ENCODE measurements at places on chromosomes 2 and 18.

DNA sequence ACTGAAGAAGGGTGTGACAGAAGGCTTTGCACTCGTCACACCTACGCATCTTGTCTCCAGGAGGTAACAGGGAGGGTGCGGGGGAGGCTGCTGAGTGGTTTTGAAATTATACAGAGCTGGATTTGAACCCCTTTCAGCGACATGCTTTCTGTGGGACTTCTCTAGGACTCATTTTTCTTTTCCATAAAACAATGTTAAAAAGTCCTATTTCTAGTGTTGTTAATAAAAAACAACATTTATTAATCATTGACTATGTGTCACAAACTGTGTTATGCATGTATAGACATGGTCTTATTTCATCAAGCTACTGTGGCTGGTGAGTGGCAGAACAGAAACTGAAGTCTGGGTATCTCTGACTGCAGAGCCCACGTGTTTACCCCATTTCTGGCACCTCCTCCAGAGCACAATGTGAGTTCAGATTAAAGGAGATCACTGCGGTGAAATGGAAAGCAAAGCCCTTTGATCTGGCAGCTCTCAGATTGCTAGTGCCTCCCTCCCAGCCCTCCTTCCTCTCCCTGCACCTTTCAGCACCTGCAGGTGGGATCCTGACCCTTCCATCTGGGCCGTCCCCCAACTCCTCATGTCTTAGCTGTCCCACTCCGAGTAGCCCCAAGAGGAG lies 315.5 kb upstream of the MYT1L start:
- no peak for DNase-seq

- DNase-seq = no peak
Measured at GRCh38 chr2:237673130-237674001, 46.0 kb downstream of the LRRFIP1 start.

GRCh38 chr2:31274401-31275075 lies 40.6 kb downstream of the EHD3 start:
- DNase-seq = no peak

GRCh38 chr2:136015699-136016098 lies 30.3 kb upstream of the DARS1 start:
- no peak for DNase-seq

- DNase-seq = peak; percentile 55
Measured at GRCh38 chr2:40511661-40512213, 59.8 kb upstream of the SLC8A1 start.

DNA sequence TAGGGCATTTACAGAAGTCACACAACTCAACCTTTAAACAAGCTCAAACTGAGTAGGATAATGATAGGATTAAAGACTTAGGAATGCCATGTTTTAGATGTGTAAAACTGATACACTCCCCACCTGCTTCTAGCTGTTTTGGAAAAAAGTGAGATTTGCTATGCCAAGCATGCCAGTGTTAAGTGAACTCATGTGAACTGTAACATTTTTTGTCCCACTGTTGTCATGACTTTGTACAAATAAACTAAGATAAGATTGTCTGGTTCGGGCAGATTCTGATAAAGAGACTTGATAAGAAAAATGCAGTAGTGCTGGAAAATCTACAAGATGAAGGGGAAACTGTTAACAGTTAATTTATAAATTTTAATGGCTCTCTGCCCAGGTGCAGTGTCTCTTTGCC lies 66.5 kb downstream of the GLS start:
- no peak for DNase-seq

DNA sequence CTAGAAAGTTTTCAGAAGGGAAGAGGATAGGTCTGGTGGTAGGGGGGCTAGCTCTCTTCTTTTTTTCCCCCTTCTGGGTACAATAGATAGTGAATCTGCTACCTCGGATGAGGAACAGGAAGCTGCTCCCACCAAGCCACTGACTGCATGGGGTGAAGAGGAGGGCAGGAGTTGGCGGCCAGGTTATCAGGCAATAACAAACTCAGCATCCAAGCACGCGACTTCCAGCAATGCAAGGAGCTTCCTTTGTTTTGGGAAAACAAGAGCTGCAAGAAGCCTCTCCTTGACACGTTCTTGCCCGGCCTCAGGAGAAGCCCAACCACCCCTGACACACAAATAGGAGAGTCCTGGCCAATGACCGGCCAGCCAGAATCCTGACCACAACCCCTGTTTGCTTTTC lies 32.2 kb downstream of the NHEJ1 start:
- no peak for DNase-seq

DNA sequence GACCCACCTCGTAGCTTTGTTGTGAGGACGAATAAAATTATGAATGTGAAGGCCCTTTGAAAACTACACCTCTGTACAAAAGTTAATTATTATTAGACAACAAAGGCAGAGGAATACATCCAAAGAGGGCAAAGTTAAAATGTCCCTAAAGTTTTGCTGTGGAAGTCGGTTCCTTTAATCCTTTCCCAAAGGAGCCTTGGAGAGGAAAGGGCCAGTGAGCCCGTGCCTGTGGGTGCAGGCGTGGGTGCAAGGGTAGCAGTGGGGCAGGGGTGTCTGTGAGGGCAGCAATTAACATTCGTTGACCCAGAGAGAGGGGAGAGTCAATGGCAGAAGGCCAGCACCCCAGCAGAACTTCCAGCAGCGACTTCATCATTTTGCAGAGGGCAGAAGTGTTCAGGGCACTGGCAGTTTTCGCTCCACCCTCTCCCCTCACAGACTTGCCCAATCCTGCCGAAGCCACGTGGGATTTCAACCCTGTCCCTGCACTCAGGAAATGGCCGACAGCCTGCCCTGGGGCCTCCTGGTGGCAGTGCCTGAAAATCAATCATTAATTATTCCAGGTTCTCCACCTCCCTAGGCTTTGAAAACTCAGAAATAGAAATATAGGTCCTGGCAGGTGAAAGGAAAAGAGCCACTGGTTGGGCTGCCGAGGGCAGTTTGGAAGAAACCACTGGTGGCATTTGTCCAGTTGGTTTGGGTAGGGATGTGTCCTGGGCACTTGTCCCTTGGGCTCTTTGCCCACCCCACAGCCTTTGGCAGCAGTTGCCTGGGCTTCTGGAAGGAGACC lies 4.2 kb upstream of the PAX8 start:
- DNase-seq = no peak

GRCh38 chr2:32472605-32473004 lies 115.8 kb downstream of the BIRC6 start:
- DNase-seq = no peak

- DNase-seq = no peak
Measured at GRCh38 chr2:56811401-56811800, 627.6 kb downstream of the CCDC85A start.

GRCh38 chr2:239677453-239678185 lies 276.8 kb upstream of the HDAC4 start:
- no peak for DNase-seq

DNA sequence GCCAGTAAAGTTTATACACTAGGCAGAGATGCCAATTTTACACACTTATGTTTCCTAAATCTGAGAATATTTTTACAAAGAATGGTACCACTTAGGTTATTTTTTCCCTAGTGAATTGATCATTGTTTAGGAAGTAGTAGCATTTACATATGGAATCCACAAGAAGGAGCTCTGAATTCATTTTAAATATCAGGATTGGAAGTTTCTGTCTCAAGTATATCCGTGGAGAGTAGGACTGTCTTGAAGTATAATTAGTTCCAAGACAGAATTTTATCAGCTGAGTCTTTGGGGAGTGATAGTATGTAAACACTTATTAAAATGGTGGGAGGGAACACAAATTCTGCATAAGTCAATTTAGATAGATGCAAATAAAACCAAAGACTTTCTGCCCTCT lies 82.3 kb upstream of the FAM98A start:
- no peak for DNase-seq

DNA sequence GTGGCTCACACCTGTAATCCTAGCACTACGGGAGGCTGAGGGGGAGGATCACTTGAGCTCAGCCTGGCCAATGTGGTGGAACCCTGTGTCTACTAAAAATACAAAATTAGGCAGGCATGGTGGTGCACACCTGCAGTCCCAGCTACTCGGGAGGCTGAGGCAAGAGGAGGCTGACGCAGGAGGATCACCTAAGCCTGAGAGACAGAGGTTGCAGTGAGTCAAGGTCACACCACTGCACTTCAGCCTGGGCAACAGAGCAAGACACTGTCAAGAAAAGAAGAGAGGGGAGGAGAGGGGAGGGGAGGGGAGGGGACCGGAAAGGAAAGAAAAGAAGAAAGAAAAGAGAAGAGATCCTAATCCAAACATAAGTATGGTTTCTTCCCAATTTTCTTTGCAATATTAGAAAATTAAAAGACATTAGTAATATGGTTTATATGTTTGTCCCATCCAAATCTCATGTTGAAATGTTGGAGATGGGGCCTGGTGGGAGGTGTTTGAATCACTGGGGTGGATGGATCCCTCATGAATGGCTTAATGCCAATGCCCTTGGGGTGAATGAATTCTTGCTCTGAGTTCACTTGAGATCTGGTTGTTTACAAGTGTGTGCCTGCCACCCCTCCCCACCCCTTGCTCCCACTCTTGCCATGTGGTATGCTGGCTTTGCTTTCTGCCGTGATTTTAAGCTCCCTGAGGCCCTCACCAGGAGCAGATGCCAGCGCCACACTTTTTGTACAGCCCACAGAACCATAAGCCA lies 50.7 kb downstream of the TRIP12 start:
- no peak for DNase-seq

DNA sequence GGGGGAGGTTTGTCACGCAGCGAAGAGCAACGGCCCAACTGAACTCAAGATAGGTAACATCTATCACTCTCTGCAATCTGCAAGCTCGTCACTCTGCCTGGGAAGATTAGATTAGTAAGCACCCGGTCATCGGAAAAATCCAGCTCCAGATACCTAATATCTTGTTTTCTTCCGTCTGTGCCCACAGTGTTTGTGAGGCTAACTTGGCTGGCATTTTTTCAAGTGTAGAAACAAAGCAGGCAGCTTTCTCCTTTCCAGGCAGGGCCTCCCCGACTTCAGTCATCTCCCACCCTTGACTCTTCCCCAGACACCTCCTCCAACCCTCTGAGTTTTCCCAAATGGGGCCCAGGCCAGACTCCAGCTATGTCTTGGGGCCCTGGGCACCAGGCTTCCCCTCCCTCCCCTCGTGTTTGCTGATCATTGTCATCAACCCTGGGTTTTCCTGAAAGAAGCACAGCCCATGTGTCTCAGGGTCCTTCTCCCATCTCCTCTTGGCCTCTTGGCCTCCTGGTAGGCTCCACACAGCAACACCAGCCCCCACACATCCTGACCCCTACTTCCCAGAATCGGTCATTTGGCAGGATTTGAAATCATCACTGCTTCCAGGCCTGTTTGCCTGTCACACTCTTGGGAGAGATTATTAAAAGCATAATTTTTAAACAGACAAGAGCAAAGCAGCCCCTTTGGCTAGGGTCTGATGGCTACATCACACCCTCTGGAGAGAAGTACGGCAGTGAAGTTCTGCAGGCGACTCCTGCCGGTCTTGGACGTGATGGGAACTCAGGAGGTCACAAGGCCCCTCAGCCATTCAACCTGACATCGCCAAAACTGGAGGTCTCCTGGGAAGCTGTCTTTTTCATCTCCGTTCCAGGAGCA lies 144.9 kb upstream of the ID2 start:
- no peak for DNase-seq

GRCh38 chr2:212721026-212721451 lies 182.4 kb upstream of the ERBB4 start:
- DNase-seq = no peak

All from non-pigmented ciliary epithelial cell (primary cell).